ENCODE measurements at places on chromosomes 11 and 22.

DNA sequence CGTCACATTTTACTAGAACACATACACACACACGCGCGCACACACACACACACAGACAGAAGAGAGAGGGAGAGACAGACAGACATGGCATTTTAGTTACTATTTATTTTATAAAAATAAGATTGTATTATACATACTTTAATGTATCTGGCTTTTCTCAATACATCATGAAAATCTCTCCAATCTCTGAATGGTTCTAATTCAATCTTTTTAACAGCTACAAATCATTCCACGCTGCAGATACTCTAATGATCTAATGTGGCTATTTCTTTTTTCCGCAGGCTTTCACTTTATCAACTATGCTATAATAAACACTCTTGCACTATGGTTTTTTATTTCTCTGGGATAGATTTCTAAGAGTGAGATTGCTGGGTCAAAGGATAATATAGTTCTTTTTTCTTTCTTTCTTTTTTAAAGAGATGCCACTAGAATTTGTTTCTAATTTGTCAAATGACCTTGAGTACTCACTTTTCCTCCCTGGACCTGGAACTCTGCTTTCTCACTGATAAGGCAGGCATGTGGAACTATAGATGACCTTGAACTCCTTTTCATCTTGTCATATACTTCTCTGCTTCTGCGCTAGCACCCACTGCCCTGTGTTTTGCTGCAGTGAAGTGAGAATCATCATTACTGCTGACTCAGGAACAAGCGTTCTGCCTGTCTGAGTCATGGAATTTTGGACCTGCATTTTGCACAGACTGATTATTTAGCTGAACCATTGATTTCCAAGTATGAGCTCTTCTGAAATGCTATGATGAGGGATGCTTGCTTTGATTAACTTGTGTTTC, 4.9 kb upstream of the SLC6A5 start:
- no peak for DNase-seq

DNA sequence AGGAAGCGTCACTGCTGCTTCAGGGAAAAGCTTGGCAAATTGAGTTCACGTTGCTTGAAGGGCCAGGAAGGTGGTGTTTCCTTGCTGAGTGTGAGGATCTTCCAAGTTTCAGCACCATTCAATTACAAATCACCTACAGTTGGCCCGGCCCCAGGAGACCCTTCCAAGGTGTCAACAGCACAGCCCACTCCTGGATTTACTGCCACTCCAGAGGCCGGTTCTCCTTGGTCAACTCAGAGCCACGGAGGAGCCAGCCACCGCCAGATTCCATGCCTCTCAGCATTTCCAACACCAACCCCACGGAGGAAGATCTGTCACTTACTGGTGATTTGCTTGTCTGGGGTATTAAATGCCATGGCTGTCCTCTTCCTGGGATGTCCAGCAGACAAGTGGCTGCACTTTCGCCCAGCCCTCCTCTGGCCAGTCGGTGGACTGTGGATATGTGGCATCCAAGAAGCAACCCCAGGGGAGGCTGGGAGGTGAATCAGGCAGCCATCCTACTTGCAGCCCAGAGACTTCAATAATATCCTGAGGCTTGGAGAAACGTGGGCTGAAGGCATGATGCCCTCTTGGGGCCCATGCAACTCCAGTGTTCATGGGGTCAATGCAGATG, 74.1 kb upstream of the SHANK2 start:
- DNase-seq = no peak

GRCh38 chr22:42379966-42380537, 52.2 kb downstream of the NFAM1 start:
- no peak for DNase-seq

DNA sequence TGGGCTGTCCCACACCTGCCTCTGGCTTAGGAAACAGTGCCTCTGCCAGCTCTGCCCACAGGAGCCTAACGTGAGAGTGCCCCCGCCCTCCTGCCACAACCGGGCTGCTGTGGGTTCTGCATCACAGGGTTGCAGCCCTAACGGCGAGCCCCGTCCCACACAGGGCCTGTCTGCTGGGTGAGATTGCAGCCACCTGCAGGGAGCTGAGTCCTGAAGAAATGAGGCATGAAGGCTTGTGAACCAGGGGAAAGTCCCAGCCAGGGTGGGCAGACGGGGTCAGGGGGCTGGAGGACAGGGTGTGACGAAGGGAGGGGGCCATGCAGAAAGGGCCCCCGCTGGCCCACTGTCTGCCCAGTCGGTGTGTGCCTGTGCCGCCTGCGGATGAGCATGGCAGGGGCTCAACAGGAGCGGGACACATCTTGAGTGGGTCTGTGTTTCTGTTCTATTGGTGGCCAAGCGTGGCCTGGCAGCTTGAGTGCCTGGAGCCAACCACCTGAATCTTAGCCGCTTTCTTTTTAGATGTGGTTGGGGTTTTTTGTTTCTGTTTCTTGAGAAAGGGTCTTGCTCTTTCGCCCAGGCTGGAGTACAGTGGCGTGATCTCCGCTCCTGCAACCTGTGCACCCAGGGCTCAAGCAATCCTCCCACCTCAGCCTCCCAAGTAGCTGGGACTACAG, 38.9 kb downstream of the CTTN start:
- no peak for DNase-seq

DNA sequence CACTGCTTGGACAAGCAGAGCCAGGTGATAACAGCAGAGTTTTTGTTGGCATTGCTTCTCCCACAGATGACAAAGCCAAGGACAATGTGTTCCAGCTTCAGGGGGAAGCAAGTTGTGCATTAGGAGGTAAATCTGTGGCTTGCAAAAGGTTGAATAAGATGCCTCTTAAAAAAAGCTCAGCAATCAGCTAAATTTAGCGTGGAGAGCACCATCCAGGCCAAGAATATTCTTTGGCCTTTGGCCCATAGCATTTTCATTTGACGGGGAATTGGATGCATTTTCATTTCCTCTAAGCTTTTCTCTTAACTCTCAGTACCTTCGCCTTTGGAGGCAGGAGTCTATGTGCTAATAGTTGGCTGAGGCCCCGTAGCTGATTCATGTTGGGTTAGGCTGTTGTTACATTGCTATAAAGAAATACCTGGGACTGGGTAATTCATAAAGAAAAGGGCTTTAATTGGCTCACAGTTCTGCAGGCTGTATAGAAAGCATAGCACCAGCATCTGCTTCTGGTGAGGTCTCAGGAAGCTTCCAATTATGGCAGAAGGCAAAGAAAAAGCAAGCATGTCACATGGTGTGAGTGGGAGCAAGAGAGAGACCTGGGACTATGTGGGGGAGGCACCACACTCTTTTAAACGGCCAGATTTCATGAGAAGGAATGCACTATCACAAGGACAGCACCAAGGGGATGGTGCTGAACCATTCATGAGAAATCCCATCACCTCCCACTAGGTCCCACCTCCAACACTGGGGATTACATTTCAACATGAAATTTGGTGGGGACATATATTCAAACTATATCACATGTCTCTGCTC, 350.1 kb upstream of the C11orf87 start:
- DNase-seq = peak; percentile 81

DNA sequence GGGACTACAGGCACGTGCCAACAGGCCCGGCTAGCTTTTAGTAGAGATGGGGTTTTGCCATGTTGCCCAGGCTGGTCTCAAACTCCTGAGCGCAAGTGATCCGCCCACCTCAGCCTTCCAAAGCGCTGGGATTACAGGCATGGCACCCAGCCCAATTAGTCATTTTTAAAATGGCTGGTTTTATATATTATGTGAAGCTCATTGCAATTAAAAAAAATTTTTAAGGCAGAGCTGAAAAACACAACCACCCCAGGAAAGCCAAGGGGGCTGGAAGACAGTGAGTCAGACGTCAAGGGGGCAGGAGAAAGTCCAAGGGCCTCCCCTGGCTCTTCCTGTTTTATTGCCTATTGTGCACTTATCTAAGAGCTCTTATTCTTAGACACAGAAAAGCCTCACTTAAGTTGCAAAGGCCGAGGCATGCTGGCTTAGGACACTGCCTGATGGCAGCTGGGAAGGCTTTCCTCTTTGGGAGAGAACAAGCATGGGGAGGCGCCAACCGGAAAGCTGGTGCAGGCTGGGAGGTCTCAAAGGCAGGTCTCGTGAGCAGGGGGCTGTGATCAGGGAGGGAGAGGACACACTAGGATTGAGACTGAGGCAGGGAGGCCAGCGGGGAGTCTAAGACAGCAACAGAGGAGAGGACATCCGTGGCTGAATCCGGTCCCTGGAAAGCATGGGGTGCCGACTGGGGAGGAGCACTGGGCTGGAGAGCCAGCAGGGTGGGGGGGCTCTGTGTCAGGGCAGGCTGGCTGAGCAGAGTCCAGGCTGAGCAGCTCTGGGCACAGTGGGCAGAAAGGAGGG, 11.1 kb upstream of the OSM start:
- no peak for DNase-seq

- no peak for DNase-seq
Measured at GRCh38 chr22:39525658-39525975, 5.3 kb downstream of the ATF4 start.

Data from cerebellar nuclear complex (tissue), 1 donor.